ENCODE measurements at places on chromosomes 7 and 10.

- DNase-seq = no peak
Observed at GRCh38 chr10:132296666-132297443, 10.9 kb downstream of the STK32C start.

DNA sequence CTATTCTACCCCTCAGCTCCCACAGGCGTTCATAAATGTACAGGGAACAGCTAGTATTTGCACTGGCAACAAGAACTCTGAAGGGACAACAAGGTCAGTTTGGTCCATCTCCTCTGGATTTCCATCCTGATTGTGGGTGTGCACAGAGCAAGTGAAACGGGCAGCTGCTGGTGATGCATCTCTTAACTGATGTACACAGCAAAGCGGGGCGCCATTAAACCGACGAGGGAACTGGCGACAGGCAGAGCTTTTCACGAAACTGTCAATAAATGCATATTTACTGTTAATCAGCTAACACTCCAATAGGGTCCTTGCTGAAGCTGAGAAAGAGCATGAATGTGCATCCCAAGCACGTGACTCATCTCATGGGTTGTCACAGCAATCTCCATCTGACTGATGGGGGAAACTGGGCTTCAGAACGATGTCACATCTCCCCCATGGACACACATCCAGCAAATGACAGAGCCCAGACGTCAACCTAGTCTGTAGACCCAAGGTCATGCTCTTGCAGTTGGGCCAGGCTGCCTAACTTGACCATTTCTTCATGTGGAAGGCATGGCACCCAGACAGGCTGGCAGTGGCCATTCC lies 54.2 kb downstream of the FAM53B start:
- DNase-seq = no peak

GRCh38 chr10:123761038-123761428 lies 94.9 kb downstream of the GPR26 start:
- DNase-seq = no peak

GRCh38 chr10:122643931-122644534 lies 55.6 kb downstream of the C10orf120 start:
- no peak for DNase-seq

- no peak for DNase-seq
Observed at GRCh38 chr7:131548371-131548770, 8.1 kb downstream of the PODXL start.

DNA sequence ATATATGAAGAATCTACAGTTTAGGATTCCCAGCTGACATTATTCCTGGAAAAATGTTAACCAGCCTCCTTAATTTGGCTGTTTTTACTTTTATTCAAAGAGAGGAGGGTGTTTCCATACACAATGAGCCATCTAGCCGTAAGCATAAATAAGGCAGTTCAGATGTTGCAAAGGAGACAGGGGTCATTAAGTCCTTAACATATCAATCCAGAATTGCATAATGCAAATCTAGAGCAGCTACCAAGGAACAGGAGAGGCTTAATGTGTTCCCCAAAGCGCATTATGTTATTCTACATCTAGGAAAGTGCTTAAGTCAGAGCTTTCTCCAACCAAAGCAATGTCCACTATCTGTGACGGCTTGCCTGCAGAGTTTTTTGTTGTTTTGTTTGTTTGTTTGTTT lies 32.4 kb upstream of the TCF7L2 start:
- DNase-seq = no peak

DNA sequence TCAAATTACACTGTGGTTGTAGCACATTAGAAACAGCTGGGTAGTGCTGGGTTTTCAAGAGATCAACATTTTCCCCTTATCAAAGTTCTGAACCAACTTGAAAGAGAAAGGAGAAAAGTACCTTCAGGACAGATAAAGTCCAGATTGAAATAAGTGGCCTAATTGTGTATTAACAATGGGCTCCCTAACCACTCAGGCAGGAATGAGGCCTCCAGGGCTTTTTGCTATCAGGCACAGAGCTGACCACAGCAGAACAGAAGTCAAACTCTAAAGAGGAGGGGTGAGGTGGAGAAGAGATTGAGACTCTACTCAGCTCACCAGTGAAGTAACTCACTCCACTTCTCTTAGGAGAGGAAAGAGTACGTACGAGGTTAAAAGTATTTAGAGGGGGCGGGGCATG lies 394.1 kb upstream of the PHF14 start:
- no peak for DNase-seq

GRCh38 chr10:29479081-29479925 lies 155.5 kb downstream of the SVIL start:
- no peak for DNase-seq

DNA sequence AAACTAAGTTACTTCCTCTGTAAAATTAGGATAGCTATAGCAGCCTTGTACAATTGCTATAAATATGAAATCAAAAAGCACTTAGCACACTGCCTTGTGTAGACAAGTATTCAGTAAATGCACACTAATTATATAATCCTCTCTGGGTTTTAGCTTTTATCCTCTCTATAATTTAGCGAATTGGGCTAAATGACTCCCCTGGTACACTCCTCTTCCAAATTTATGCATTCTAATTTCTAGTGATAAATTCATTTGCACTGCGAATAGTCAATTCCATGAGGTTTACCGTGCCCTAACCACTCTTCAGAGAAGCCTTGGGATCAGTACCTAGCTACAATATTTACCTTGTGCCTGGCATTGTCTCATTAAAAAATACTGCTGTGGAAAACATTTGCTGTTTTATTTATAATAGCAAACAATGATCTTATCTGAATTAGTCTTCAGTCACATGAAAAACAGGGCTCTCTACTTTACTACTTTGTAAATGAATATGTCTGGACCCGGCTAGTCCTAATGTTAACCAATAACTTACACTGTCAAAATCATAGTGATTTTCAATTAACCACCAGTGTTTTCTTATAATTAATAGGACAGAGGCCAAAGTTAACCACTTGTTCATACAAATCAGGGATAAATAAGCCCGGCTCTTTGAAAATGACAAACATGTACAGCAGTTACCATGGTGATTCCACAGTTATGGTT lies 577.9 kb downstream of the IPMK start:
- DNase-seq = no peak

GRCh38 chr10:94428766-94429707 lies 26.7 kb downstream of the TBC1D12 start:
- no peak for DNase-seq

- DNase-seq = no peak
Observed at GRCh38 chr10:53256623-53257022, 484.0 kb upstream of the MBL2 start.

DNA sequence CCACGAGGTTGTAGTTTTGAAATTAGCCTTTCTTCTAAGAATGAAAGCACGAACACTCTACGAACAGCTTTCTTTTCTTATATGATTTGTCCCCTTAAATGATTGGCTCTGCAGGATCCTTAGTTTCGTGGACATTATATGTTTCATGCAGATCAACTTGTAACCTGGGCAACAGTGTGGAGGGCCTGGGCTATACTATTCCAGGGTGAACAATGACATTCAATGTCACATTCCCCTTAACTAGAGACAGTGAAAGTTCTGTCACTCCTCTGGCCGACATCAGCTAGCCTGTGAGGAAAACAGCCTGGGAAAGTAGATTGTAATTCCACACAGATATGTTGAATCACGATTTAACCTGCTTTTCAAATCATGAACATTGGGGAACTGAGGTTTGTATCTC lies 23.4 kb downstream of the TAS2R16 start:
- no peak for DNase-seq

GRCh38 chr10:128861018-128861901 lies 605.8 kb upstream of the MGMT start:
- DNase-seq = no peak

- DNase-seq = peak; percentile 46
Observed at GRCh38 chr10:96287392-96288105, 16.2 kb upstream of the BLNK start.

GRCh38 chr7:380139-380485 lies 90.1 kb downstream of the FOXL3 start:
- DNase-seq = no peak

DNA sequence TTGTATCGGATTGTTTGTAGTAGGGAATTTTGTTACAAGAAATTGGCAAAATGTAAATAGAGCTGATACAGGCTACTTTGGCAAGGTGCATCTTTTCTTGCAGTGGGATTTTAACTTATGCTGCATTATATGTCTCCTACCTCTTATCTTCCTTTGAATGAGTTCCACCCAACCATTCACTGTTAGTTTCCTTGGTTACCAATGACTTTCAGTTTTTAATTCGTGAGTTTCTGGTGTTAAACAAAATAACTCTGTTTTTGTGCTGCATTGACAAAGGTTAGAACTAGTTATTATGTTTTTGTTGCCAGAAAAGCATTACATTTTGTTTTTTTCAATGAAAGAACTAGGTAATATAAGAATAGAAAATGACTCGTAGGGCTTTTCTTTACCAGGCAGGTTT lies 327.2 kb downstream of the LHFPL3 start:
- no peak for DNase-seq

DNA sequence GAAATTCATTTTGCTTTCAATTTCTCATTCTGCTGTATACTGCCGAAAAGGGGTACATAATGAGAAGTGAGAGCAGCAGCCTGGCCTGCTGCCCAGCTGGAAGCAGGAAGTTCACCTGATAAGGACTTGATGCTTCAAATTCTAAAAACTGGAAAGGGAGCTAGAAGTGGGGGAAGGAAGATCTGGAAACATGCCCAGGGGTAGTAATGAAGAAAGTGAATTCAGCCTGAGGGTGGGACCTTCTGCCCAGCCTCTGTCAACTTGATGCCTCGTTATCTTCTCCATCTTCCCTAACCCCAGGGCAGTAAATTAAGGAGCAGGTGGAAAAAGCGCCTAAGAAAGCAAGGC lies 69.4 kb downstream of the ARMH3 start:
- no peak for DNase-seq

- no peak for DNase-seq
Observed at GRCh38 chr10:5482016-5482415, 17.4 kb downstream of the CALML5 start.

GRCh38 chr10:21138769-21139340 lies 241.7 kb upstream of the NEBL start:
- DNase-seq = no peak

DNA sequence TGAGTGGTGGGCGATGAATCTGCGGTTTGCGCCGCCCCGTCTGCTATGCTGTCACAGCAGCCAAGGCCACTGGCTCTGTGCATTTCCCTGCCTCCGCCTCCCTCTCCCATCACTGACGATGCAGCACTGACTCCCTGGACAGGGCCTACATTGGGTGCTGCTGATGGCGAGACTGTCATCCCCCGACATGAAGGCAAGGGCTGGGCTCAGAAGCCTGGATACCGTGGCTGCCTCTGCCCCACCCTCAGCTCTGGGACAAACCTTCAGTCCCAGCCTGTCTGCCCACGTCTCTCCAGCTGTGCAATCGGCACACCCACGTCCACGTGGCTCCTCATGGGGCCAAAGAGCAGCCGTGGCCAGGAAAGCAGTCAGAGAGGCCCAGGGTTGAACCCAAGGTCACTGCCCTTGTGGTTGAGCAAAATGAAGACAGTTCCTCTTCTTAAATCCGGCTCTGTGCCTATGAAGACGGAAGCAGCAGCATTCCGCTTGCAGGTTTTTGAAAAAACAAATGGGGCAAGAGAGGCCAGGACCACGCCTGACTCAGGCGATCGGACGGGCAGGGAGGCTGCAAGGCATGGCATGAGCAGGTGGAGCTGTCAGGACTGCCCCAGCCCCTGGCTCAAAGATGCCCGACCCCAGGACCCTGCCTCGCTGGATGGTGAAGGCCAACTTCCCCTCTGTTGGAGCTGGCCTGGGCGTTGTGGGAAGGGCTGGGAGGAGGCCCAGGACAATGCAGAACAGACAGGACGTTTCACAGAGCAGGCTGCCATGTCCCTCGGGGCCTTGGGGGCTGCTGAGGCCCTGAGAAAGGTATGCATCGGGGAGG lies 517.5 kb downstream of the DNAJB6 start:
- DNase-seq = no peak

GRCh38 chr7:102849079-102849478 lies 63.7 kb upstream of the LRRC17 start:
- no peak for DNase-seq

GRCh38 chr10:62610649-62611229 lies 193.8 kb upstream of the ADO start:
- peak; percentile 88 for DNase-seq

DNA sequence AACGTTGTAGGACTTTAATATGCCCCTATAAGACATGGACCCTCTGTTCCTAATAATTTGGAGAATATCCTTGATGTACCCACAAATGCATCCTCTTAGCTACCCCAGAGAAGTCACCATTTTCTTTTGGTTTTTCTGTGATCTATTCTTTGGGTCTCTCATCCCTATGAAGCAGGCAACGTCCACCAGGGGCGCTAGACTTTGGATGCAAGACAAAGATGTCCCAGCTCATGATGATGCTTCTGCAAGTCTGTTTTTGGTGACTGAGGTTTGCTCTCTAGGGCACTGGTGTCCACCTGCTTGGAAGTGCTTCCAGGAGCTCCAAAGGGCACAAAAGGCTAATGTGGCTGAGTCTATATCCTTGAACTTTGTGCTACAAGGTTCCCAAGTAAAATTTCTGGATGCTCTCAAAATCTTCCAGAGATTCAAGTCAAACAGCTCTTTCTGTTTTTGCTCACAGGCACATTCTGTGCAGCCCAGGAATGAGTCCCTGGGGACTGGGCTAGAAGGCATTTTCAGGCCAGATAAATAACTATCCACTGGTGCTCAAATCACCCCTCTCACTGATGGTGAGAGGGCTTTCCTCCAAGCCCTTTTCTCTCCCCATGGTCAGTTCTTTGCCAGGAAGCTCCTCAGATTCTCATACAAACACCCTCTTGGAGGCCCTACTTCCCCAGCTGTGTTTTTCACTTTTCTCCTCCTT lies 166.4 kb downstream of the C7orf25 start:
- DNase-seq = no peak

GRCh38 chr7:129127601-129128000 lies 16.9 kb upstream of the TSPAN33 start:
- no peak for DNase-seq

DNA sequence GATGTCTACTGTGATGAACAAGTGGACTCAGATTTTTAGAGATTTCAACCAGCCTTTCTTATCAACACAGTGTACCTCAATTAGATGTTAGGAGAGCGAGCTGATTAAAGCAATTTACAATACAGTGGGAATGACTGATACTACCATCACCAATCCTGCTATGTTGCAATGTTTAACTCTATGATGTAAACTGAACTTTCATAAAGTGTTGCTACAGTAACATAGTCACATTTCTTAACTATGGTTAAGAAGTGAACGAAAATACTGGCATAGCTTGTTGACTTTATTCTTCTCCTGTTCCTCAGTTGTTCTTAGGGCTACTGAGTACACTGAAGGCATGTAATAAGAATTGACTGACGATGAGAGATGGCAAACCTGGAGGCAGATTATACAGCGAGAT lies 139.8 kb downstream of the MYOF start:
- DNase-seq = no peak

GRCh38 chr7:98249106-98249505 lies 2.9 kb downstream of the TECPR1 start:
- DNase-seq = no peak

- DNase-seq = no peak
Observed at GRCh38 chr10:132846631-132847415, 60.9 kb upstream of the NKX6-2 start.

- no peak for DNase-seq
Observed at GRCh38 chr7:131616487-131617200, 60.2 kb upstream of the PODXL start.

Measured in GM10248 (cell line).